ENCODE measurements at places on chromosomes 1 and 21. TPM values are rescaled to one million over a fixed set of nuclear protein-coding genes. Genes with fewer than 3 reads are reported as not detected.
A peak's percentile ranks its signal among the peaks of the same experiment; 100 is the strongest.

The TMEM269 gene
- total RNA-seq: not detected

The MAP3K7CL gene
- 35.8 TPM for total RNA-seq

GRCh38 chr1:26540351-26540750, 10.8 kb downstream of the RPS6KA1 start:
- no peak for DNase-seq

DNA sequence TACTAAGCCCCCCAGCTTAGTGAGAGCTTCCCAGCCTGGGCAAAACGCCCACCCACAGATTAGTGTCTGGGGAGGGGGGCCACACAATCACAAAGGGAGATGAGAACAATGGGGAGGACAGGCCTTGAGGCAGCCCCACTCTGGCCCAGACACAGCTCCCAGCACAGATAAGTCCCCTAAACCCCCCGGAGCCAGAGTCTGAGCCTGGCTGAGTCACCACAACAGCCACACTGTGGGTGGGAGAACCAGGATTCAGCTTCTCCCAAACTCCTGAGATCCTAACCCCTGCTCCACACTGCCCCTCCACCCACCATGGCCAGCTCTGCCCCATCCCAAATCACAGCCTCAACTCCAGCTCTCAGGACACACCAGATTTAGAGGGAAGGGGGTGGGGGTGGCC, 4.2 kb downstream of the NECTIN4 start:
- peak; percentile 67 for DNase-seq

GRCh38 chr1:6426972-6427350, 2.4 kb downstream of the ESPN start:
- no peak for DNase-seq

DNA sequence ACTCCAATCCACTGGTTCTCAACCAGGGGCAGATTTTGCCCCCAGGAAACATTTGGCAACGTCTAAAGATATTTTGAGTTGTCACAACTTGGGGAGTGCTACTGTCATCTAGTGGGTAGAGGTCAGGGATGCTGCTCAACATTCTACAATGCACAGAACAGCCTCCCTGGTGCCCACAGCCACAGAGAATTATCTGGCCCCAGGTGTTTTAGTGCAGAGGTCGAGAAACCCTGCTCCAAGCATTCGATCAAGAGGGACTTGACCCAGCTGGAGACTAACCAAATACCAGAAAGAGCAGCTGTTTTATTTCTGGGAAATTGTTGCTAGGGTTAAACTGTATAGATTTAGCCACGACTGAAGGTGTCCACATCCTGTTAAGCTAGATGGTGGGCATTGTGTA, 19.2 kb downstream of the CD247 start:
- DNase-seq: no peak

DNA sequence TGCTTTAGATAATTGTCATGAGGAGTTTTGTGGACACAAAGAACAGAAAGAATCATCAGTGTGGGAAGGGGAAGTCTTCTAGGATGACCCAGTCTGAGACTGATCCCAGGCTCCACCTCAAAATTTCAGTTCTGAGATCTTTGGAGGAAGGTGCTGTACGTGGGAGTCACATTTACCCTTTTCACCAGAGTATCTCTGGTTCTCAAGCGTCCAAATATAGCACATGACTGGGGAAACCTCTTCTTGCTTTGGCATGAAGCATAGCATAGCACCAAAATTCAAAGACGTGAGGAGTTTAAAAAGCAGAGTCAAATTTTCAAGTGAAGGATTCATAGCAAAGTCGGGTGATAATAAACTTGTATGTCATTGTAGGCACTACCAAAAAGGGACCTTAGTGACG, 96.5 kb downstream of the LRRC53 start:
- DNase-seq: no peak

DNA sequence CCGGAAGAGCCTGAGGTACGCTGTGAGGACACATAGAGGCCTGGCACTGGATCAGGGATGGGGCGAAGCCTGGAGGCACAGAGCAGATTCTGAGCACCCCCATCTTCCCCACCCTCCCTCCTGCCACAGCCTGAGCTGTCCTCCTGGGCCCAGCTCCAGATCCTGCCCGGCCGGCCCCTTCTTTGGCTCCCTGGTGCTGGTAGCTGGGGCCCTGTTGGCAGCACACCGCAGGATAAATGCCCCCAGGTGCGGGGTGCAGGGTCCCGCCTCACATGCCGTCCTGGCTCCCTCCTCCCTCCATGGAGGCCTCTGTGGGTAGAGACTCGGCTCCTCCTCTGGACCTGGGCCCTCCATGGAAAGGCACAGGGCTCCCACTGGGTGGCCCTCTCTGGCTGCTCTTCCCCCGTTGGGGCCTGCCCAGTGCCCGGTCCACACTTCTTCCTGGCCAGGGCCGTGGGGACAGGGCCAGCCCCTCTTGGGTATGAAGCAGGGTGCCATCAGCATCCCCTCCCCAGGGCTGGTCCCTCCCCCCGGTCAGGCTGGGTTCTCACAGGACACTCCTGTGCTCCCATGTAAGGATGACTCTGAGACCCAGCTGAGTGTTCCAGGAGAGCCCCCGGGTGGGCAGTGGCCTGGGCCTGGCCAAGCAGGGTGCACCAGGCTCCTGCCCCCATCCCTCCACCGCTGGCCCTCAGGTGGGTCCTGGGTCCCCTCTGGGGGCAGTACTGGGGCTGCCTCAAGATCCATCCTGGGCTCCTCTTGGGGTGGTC, 1.1 kb upstream of the OBSCN start:
- no peak for DNase-seq

DNA sequence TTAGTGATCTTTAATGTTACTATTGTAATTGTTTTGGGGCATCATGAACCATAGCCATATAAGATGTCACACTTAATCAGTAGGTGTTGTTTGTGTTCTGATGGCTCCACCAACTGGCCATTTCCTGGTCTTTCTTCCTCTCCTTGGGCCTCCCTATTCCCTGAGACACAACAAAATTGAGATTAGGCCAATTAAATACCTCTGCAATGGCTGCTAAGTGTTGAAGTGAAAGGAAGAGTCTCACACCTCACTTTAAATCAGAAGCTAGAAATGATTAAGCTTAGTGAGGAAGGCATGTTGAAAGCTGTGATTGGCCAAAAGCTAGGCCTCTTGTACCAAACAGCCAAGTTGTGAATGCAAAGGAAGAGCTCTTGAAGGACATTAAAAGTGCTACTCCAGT, 30.7 kb downstream of the PPP2R5A start:
- peak; percentile 30 for DNase-seq

- DNase-seq: peak; percentile 82
Observed at GRCh38 chr1:114108751-114109255, 44.9 kb downstream of the SYT6 start.

Data from Daoy (cell line).